Mesendoderm (in vitro differentiated cells): ENCODE measurements at places on chromosomes 16 and 17.

GRCh38 chr16:68869492-68870088 lies 26.3 kb downstream of the TANGO6 start:
- H3K36me3 ChIP-seq: no peaks in the 10 kb centered on the region
- no peaks in the 10 kb centered on the region for H3K4me1 ChIP-seq
- no peak for DNase-seq
- H3K27ac ChIP-seq: no peak overlapping the region

DNA sequence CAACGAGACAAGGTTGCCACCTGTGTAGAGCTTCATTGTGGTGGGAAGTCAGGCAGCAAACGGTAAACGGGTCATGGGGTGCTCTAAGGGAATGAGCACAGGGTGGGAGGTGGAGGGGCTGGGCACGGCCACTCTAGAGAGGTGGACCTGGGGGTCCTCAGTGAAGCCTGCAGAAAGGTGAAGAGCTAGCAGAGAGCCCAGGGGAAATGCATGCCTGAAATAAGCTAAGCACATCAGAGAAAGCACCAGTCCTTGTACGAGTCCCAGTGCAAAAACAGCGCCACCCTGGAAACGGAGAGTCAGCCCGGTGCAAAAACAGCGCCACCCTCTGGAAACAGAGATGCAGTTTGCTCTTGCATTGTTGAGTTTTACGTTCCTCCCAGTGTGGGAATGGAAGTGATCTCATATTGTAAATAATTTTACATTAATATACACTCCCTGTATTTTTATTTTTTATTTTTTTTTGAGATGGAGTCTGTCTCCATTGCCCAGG lies 65.0 kb downstream of the TBC1D16 start:
- no peak overlapping the region for H3K27ac ChIP-seq
- H3K4me3 ChIP-seq: no peak overlapping the region
- peak; percentile 83 for DNase-seq
- no peaks in the 10 kb centered on the region for H3K36me3 ChIP-seq
- H3K27me3 ChIP-seq: no peaks in the 10 kb centered on the region

GRCh38 chr17:45312477-45313420 lies 4.1 kb downstream of the MAP3K14 start:
- H3K36me3 ChIP-seq: no peaks in the 10 kb centered on the region
- H3K27me3 ChIP-seq: no peaks in the 10 kb centered on the region
- H3K4me1 ChIP-seq: peaks cover 5% of the 10 kb centered on the region
- H3K27ac ChIP-seq: no peak overlapping the region
- H3K4me3 ChIP-seq: no peak overlapping the region
- no peak for DNase-seq

DNA sequence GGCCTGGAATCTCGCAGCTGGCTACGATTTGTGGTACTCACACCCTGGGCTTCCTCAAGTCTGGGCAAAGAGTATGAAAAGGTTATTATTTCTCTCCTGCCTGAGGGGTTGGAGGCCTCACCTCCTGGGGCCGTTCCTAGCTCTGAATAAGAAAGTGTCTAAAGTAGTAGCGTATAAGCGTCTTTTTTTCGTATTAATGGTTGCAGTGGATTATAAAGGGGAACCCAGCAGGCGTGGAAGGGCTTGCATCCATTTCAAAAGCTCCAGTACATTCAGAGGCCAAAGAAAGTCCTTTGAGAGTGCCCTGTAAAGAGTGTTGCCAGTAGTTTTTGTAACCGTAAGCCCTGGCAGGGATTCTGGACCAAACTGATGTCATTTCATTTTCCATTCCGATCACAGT lies 72.2 kb upstream of the MPHOSPH6 start:
- no peak overlapping the region for H3K4me3 ChIP-seq
- no peaks in the 10 kb centered on the region for H3K36me3 ChIP-seq
- no peak overlapping the region for H3K27ac ChIP-seq
- no peak for DNase-seq
- no peaks in the 10 kb centered on the region for H3K4me1 ChIP-seq
